ENCODE measurements at places on chromosomes 5 and 9.

GRCh38 chr9:96148634-96149532 is 153.1 kb downstream of the HSD17B3 start:
- DNase-seq = no peak

GRCh38 chr5:103808464-103809106 is 246.0 kb upstream of the NUDT12 start:
- peak; percentile 58 for DNase-seq

GRCh38 chr9:114532561-114533237 is 27.4 kb upstream of the WHRN start:
- peak; percentile 54 for DNase-seq

- DNase-seq = no peak
Measured at GRCh38 chr9:13100914-13101572, 178.4 kb downstream of the MPDZ start.

- DNase-seq = no peak
Measured at GRCh38 chr9:1554081-1555035, 460.8 kb upstream of the SMARCA2 start.

DNA sequence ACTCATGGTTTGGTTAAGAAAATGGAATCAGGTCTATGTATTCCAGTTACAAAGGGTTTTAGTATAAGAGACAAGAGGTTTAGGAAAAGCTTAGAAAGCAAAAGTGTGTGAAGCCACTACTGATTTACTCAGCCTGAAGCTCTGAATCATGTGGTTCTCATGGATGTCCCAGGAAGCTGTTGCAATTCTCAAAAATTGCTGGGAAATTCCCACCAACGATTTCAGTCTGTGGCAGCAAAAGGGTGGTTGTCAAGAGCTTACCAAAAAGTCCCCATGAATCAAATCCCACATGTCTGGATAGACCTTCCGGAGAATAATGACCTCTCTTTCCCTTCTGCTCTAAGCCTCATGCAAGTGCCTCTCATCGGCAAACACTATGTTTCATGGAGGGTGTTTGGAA is 929.9 kb downstream of the TLE4 start:
- no peak for DNase-seq

DNA sequence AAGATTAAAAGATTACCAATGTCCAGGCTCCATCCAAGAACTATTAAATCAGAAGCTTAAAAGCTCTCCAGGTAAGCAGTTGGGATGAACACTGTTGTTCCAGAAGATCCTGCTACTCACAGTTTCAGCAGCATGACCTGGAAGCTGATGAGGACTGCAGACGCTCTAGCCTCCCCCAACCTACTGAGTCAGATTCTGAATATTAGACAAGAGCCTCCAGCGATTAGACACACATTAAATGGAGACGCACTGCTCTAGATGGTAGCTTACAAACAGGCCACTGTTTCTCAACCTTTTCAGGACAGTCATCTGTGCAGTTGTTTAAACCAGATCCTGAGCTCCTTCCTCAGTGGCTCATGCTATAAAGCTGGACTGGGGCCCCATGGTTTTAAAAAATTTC is 54.3 kb downstream of the MTMR12 start:
- no peak for DNase-seq

GRCh38 chr5:144276034-144276822 is 105.6 kb downstream of the KCTD16 start:
- DNase-seq = no peak

GRCh38 chr5:134345996-134346395 is 21.0 kb downstream of the CDKL3 start:
- DNase-seq = no peak

- DNase-seq = no peak
Measured at GRCh38 chr9:125635888-125636287, 71.1 kb downstream of the MAPKAP1 start.

- no peak for DNase-seq
Measured at GRCh38 chr5:82413302-82414040, 135.3 kb upstream of the RPS23 start.

DNA sequence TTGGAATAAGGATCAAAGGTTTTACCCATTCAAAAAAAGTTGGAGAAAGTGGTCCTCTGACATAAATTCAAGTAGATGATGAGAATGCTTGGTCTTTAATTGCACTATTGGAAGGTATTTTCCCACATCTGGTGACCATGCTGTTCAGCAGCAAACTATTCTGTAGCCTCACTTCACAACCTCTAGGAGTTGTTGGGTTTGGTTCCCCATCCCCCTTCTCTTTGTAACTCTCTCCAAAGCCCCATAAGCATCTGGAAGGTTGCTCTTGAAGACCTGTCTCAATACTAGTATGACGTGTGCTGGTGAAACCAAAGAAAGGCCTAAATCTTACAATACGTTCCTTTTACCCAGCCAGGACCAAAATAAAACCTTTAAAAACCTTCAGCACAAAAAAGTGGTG is 8.5 kb downstream of the RGMB start:
- no peak for DNase-seq

DNA sequence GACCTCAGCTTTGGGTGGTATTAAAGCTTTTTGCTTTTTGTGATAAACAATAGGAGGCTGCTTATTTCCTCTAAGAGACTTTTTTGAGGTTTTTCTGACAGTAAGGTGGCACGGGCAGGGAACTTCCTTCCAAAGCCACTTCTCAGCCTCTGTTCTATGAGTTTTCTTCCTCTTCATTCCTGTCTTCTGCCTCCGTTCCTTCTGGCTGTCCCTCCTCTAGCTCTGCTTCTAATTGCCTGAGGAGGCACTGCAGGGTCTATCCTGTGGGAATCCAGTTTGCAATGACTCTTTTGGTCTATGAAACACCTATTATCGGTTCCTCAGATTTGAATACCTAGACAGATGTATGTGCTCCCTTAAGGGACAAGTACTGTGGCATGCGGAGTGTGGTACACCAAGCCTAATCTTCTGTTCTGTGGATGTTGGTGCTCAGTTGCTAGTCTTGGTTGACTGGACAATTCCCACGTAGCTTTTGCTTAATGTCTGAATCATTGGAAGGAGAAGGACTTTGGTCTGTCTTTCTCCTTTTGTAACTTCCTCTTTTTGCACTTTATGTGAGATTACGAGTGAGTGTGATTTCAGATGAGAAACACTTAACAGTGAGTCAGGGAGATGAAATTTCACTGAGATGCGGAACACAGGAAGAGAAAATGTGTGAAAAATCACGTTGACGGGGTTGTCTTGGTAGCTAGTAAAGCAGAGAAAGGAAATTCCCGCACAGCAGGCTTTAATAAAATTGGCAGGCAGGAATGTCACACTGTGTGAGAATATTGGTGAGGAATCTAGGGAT is 305.2 kb downstream of the EFNA5 start:
- DNase-seq = no peak

GRCh38 chr5:122639864-122640263 is 135.0 kb upstream of the SNX2 start:
- no peak for DNase-seq

DNA sequence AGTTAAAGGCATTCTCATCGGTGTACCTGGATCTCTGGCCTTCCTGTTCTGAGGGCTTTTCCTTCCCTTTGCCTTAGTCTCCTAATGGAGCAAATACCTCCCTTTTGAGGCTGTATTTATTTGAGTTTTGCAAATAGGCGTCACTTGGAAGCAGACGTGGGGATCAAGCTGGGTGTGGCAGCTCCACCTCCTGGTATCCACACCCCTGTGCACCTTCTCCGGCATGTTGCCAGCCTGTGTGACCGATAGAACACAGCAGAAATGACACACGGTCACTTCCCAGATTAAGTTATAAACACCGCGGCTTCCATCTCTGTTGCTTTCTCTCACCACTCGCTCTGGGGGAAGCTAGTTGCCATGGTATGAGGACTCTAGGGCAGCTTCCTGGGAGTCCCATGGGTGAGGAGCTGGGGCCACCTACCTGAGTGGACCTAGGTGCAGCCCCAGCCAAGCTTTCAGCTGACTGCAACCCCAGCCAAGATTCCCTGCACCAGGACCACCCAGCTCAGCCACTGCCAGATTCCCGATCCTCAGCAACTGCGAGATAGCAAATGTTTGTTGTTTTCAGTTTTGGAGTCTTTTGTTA is 214.4 kb upstream of the MVB12B start:
- no peak for DNase-seq

DNA sequence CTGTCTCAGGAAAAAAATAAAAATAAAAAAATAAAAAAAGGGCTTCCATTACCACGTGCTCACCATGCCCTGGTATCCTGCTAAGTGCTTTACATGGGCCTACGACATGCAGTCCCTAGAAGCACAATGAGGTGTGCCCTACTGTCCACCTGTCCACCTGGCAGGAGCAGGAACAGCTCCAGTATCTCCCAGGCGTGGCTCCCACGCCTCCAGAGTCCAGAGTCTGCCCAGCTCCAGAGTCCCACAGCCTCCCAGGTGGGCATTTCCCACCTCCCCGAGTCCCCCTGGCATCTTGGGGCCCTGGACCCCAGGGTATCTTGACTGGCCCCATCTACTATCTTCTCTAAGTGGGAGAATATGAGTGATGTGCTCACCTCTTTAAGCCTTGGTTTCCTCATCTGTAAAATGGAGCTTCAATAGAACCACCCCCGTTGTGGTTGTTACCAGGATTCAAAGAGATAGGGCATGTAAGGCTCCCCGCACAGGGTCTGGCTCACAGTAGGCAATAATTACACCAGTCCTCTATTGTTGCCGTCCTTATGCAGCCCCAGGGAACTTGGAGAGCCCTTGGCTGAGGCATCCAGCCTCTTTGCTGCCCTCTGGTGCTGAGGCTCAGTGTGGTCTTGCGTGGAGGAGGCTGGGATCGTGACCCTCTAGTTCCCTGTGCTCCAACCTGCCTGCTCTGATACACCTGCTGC is 8.9 kb downstream of the CXCL14 start:
- DNase-seq = peak; percentile 85

- no peak for DNase-seq
Measured at GRCh38 chr5:177600508-177601018, 631 bp downstream of the B4GALT7 start.

GRCh38 chr5:77301447-77301883 is 91.0 kb downstream of the PDE8B start:
- no peak for DNase-seq

DNA sequence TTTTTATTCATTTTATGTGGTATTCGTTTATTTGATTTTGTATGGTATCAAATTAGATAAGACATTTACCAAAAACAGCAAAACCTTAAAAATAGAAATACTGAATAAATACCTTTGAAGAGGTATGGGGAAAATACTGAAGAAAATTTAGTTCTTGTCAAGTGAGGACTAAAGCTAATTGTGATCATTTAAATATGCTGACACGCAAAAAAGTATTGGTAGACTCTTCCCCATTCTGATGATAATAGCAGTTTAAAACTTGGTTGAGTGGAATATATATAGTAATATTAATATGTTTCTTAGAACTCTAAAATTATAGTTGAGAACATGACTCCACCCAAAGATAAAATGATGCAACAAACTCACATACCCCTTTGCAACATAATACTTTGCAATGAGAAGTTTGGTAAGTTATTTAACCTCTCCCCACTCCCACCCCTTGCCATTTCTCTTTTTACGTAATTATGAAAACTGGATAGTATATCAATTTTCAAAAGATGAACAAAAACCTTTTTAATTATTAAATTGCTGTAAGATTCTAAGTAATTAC is 30.1 kb upstream of the SNX24 start:
- no peak for DNase-seq

GRCh38 chr5:181235689-181236366 is 7.9 kb downstream of the RACK1 start:
- DNase-seq = no peak

DNA sequence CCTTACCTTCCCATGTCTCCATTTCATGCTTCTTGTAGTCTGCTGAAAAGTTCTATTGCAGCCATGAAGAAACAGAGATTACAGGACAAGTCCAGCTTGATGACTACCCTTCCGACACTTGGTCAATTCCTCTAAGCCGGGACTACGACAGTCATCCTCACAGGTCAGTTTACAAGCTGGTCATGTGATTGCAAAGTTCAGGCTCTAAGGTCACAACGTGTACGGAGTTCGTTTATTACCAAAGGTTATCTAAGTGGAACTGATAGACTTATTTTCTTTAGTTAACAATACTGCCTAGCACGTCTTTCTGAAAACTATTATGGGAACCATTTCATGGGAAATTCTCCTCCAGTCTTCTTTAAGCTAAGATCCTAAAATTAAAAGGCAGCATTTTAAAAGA is 88.5 kb upstream of the NR5A1 start:
- DNase-seq = no peak

GRCh38 chr5:171308453-171309275 is at the start of gene TLX3:
TSS of gene TLX3 (plus strand) at chr5:171309248. CDS start at chr5:171309366, 118 bp downstream.
- peak; percentile 92 for DNase-seq

GRCh38 chr5:65708145-65708544 is 13.8 kb downstream of the SGTB start:
- no peak for DNase-seq
